Activated naive CD4-positive, alpha-beta T cell treated with anti-CD3 and anti-CD28 coated beads, Interleukin-2, amount 50 U/mL, for 16 hours (primary cell): ENCODE measurements at places on chromosomes 1 and 21.

GRCh38 chr21:39029086-39029755 is 154.0 kb downstream of the PSMG1 start:
- no peak for DNase-seq

GRCh38 chr1:211579440-211580302 is 710 bp upstream of the SLC30A1 start:
- DNase-seq, result no peak

- DNase-seq, result no peak
These were observed 12.2 kb downstream of the TRMT13 start for GRCh38 chr1:100145116-100145515.

- DNase-seq, result no peak
These were observed 272.2 kb downstream of the PAPPA2 start for GRCh38 chr1:176735201-176735600.

GRCh38 chr1:36512842-36513241 is 30.1 kb upstream of the CSF3R start:
- no peak for DNase-seq
